ENCODE measurements at places on chromosomes 13 and 19.

DNA sequence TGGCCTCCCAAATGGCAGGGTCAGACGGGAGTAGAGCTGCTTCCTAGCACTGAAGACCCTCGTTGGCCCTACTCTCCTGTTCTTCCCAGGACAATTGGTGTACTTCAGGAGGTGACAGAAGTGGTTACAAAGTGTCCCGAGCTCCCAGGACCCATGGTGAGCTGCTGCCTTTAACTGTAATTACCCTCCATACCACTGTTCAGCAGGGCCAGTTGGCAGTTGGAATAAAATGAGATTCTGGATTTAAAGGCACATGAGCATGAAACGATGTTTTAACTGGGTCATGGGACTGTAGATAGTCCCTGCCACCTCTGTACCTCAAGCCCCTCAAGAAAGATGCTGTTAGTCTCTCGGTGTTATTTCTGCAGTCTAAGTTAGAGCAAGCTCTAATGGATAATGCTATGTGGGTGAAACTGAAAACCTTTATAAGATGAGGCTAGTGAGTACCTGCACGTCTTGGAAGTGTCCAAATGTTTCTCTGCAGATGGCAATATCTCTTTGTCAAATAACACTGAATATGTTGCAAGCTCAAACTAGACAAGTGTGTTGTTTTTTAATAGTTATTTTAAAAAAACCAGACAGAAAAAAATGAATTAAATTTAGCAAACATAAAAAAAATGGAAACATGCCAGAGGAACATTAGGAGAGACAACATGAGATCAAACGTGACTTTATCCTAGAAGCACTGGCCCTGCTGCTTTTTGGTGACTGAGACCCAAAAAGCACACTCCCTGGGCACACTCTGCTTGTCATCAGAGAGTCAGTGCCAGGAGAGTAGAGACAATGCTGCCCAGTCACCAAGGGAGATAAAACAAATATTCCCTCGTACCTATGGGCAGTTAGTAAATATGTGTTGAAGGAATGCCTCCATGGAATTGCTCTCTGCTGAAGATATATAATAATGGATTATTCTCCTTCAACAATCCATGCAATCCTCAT lies 266.3 kb downstream of the LMO7 start:
- DNase-seq, result no peak

- no peak for DNase-seq
These were observed 89.4 kb downstream of the RYR1 start for GRCh38 chr19:38522915-38523314.

DNA sequence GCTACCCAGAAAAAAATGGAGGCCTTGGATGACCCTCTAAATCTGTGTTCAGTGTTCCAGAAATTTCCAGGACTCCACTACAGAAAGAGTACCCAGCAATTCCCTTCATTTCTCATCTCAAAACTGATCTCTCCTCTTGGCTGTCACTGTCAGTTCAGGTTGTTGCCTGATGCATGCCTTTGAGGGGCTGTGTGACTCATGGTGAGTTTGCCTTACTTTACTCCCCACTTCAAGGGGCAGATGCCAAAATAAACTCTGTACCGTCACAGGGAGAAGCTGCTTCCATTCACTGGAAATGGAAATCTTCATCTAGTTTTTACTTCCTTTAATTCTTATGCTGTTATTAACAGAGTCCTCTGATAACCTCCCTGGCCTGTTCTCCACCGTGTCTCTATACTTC lies 1075.0 kb downstream of the DIAPH3 start:
- DNase-seq, result no peak

DNA sequence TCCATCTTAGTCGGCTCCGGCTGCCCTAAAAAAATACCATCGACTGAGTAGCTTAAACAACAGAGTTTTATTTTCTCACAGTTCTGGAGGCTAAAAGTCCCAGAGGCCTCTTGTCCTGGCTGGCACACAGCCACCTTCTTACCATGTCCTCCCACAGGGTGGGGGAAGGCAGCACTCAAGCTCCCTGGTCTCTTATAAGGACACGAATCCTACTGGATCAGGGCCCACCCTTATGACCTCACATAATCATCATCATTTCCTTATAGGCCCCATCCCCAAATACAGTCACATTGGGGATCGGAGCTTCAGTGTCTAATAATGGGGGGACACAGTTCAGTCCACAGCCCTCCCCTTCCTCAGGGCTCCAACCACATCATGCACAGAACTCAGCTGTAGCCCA lies 2.6 kb upstream of the TUBA3C start:
- DNase-seq, result no peak

DNA sequence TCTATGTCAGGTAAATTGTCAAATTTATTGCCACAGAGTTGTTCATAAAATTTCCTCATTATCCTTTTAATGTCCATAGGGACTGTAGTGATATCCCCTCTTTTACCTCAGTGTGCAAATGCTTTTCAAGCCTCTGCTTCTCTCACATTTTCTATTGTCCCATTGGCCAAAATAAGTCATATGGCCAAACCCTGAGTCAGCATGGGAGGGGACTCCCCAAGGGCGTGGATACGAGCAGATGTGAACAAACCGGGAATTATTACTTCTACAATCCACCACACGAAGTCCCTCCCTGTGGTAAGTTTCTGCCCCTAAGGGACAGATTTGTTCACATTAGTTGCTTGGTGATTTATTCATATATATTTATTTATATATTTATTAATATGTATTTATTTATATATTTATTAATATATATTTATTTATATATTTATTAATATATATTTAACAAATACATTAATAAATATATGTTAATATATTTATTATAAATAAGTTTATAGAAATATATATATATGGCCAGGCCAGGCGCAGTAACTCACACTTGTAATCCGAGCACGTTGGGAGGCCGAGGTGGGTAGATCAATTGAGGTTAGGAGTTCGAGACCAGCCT lies 20.1 kb upstream of the CAMSAP3 start:
- DNase-seq, result no peak

- no peak for DNase-seq
These were observed 2.1 kb upstream of the CEACAM7 start for GRCh38 chr19:41689993-41690800.

GRCh38 chr19:38634757-38635482 lies 12.5 kb upstream of the ACTN4 start:
- DNase-seq, result peak; percentile 72

- no peak for DNase-seq
These were observed 2.4 kb downstream of the TEX101 start for GRCh38 chr19:43416951-43417623.

- no peak for DNase-seq
These were observed 64.2 kb downstream of the CCDC70 start for GRCh38 chr13:51925865-51926527.

DNA sequence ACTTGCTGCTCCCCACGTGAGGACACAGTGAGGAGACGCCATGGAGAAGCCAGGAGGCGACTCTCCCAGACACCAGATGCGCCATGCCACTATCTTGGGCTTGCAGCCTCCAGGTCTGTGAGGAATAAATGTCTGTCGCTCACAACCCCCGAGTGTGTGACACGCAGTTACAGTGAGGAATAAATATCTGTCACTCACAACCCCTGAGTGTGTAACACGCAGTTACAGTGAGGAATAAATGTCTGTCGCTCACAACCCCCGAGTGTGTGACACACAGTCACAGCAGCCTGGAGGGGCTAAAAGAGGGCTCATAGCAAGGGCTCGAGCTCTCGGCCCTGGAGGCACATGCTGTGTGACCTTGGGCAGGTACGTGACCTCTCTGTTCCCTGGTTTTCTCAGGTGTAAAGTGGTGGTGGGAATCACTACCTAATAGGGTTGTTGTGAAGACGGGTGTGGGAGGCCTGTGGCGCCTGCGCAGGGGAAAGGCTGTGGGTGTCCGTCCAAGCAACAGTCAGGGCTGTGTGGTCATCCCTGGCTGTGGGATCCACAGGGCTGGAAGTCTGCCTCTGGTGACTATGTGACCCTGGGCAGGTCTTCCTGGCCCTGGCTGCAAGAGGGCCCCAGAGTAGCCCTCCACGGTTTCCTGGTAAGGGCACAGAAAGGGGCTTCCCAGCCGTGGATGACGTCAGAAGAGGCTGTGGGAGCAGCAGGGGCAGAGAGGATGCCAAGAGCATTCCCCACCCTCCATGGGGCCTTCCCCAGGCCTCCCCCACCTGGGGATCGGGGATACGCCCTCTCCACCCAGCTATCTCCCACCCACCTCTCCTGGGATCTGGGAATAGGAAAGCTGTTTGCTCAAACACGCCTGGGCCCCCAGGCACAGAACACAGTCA lies 77.7 kb downstream of the C1QTNF9 start:
- no peak for DNase-seq

GRCh38 chr19:10747674-10748073 lies 29.8 kb downstream of the DNM2 start:
- no peak for DNase-seq

DNA sequence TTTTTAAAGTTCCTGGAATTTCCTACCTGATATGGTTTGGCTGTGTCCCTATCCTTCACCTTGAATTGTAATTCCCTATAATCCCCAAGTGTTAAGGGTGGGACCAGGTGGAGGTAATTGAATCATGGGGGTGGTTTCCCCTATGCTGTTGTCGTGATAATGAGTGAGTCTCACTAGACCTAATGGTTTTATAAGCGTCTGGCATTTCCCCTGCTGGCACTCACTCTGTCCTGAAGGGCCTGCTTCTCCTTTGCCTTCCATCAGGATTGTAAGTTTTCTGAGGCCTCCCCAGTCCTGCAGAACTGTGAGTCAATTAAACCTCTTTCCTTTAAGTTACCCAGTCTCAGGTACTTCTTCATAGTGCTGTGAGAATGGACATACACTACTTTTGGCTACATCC lies 298.7 kb downstream of the HS6ST3 start:
- DNase-seq, result no peak

- DNase-seq, result no peak
These were observed 86.5 kb upstream of the IRS2 start for GRCh38 chr13:109872864-109873263.

- DNase-seq, result no peak
These were observed 34.9 kb downstream of the AP1M1 start for GRCh38 chr19:16232568-16232967.

DNA sequence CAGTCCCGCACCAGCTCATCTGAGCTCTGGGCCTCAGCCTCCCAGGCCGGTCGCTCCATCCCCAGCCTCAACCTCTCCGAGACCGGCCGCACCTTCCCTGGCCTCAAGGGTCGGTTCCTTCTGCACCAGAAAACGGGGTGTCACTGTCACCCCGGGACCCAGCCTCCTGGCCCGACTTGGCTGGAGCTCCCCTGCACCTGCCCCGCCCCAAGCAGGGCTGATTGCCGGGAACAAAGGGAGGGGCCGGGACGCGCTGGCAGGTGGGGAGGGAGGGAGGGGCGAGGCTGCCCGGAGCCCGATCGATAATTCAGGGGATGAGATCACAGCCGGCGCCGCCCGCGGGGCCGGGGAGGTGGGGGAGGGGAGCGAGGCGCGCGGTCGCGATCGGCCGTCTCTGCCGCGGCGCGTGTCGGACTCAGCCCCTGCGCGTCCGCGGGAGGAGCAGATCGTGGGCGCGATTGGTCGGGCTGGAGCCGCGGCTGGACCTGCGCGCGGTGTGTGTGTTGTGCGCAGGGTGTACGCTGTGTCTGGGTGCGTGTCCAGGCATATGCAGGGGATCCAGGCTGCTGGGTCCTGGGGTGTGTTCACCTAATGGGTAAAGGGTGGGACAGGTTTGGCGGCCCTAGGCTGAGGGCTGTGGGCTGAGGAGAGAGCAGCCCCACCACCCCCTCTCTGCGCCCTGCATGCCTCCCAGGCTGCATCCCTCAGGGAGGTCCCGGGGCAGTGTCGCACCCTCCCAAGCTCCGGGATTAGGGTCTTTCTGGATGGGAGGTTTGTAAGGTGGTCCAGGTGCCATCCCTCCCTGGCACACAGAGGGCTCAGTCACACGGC lies 1.1 kb upstream of the SHC2 start:
- no peak for DNase-seq

DNA sequence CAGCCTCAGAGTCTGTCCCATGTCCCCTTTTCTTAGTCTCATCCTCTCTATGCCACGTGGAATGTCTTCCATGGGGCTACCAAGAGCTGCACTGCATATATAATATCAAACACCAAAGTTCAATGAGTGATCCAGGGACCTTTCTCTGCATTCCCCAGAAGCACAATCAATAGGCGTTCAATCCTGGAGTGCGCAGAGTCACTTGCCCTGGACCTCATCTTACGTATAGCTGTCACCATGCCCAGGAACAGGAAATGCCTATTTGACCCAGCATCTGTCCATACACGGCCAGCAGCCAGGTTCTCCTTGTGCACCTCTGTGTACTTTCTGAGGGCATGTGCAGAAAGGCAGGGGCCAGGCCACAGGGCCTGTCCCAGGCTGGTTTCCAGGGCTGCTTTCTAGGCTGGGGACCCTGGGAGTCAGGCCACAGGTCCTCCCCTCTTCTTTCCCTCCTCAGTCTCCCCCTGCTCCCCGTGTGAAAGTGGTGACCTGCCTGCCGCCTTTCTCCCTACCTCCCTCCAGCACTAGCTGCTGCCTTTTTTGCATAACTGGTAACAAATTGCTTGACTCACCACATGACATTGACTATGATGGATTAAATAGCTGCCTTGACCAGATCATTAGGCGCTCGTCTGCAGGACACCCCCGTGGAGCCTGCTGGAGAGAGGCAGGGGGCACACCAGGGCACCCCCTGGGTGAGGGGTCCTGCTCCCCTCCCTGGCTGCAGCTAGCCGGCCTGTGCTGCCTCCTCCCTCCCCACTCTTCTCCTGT lies 222.0 kb downstream of the ZNF536 start:
- DNase-seq, result no peak

GRCh38 chr13:103815619-103816018 lies 749.4 kb upstream of the SLC10A2 start:
- no peak for DNase-seq

- DNase-seq, result no peak
These were observed 1.3 kb upstream of the GALP start for GRCh38 chr19:56174550-56174949.

DNA sequence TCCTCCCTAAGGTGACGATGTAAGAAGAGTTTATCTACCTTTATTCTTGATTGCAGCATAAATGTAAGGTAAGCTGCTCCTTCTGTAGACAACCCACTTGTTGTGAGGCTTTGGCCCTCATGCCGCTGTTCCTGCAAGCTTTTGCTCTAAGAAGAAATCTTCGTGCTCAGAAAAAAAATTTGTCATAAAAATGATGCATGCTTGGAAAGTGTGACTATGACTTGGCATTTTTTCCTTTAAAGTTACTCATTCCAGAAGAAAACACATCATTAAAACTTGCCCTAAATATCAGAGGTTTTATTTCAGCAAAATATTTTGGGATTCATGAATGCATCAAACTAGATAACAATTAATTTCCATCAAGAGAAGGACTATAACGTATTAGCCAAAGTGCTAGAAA lies 39.8 kb downstream of the KCTD12 start:
- DNase-seq, result no peak

DNA sequence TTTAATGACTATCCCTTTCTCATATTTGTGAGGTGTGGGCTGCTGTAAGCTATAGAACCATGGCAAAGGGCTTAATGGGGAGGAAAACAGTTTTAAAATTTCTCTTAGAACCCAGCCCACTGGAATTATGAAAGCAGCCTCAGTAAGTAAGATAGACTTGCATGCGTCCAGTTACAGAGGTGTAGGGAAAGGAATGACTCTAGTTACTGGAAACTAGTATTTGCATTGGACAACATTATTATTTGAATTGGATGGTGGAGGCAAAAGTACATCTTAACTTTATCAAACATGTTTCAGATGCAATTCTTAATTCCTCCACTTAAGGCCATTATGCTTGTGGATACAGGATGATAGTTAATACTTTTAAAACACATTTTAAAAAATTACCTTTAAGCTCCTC lies 292.9 kb downstream of the SPRY2 start:
- DNase-seq, result no peak

GRCh38 chr13:65063753-65064152 lies 2166.4 kb downstream of the PCDH9 start:
- no peak for DNase-seq

- no peak for DNase-seq
These were observed 650 bp upstream of the FUT5 start for GRCh38 chr19:5870986-5871394.

Measured in activated CD4-positive, CD25-positive, alpha-beta regulatory T cell (primary cell).